ENCODE measurements at places on chromosomes 12 and 14.
A peak's percentile ranks its signal among the peaks of the same experiment; 100 is the strongest.

DNA sequence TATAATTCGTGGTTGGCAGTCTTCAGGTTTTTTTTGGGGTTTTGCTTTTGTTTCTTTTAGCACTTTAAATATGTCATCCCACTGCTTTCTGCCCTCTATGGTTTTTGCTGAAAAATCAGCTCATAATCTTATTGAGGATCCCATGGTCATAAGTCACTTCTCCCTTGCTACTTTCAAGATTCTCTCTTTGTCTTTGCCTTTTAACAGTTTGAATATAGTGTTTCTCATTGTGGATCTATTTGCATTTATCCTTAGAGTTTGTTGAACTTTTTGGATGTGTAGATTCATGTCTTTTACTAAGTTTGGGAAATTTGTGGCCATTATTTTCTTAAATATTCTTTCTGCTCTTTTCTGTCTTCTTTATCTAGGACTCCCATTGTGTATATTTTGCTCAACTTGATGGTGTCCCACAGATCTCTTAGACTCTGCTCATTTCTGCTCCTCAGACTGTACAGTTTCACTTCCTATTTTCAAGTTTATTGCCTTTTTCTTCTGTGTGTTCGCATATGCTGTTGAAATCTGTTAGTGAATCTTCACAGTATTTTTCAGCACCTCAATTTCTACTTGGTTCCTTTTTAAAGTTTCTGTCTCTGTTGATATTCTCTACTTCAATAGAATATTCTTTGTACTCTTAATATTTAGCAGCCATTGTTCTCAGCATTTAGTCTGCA lies 70.8 kb downstream of the WNK1 start:
- DNase-seq, result no peak

GRCh38 chr14:99515301-99516155 lies 34.3 kb downstream of the CCNK start:
- DNase-seq, result no peak

DNA sequence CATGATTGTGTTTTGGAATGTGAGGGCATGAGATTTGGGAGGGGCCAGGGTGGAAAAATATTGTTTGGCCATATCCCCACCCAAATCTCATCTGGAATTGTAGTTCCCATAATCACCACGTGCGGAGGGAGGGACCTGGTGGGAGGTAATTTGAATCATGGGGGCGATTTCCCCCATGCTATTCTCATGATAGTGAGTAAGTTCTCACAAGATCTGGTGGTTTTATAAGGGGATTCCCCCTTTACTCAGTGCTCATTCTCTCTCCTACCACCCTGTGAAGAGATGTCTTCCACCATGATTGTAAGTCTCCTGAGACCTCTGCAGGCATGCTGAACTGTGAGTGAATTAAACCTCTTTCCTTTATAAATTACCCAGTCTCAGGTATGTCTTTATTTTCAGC lies 15.7 kb downstream of the OR10P1 start:
- no peak for DNase-seq

- DNase-seq, result no peak
Observed at GRCh38 chr12:93974252-93974651, 174.1 kb upstream of the PLXNC1 start.

DNA sequence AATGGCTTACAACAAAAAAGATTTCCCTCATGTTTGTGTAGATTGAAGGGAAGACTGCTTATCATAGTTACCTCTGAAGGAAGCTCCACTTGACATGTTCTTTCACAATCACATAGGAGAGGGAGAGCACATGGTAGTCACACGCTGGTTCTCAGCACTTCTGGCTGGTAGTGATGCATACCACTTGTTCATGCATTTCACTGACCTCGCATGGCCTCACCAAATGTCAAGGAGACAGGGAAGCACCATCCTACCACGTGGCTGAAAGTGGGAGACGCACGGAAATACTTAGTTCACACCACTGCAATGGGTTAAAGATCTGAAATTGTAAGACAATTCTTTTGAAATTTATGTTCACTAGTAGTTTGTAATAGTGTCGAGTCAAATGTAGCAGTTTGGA lies 74.0 kb downstream of the PDE3A start:
- no peak for DNase-seq

DNA sequence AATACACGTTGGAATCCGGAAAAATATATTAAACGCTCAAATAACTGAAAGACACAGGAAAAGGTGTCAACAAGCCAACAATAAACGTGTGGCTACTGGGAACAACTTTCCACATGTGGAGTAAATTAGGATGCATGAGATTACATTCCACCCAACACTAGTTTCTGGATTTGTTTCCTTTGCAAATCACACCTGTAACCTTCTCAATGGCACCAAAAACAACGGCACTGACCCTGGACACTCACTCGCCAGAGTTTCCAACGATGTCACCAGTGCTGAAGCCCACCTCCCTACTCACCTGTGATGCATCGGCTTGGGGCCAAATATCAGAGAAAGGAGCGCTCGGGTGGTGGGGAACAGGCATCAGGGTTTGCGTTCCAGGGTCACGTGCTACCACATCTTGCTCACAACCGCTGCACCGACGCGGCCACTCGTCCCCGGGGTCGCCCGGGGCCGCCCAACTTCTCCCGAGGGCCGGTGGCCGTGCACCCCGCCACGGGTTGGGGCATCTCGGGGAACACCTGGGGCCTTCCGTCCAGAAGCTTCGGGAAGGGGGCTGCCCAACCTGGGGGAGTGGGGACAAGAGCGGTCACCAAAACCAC lies 629 bp downstream of the PRDM4 start:
- DNase-seq, result peak; percentile 43

DNA sequence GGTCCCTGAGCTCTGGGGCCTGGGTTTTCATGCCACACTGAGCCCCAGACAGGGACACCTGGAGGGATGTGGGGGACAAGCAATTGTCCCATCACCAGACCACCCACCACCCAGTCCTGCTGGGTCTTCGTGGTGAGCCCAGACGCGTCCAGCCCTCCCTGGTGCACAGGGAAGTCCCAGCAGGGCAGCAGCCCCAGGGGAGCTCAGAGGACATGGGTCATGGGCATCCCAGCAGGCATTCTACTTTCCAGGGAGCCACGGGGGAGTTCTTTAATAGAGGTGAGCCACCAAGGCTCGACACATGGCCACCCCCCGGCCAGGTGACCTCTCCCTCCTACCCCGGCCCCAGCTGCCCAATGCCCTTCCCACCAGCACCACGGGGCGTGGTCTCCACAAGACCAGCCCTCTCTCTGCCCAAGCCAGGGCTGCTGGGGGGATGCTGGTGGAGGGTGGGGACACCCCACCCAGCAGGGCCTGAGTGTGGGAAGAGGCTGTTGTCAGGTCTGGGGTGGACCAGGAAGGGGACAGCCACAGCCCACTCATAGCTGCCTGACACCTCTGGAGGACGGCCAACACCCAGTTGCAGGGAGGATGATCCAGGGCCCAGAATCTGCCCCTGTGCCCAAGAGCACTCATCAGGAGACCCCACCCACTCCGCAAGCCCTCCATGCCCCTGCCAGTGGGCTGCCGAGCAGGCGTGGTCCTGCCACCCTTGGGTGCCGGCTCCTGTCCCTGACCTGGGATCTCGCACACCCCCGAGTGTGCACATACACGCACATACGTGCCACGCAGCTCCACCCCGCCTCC lies 14.1 kb downstream of the AKT1 start:
- no peak for DNase-seq

DNA sequence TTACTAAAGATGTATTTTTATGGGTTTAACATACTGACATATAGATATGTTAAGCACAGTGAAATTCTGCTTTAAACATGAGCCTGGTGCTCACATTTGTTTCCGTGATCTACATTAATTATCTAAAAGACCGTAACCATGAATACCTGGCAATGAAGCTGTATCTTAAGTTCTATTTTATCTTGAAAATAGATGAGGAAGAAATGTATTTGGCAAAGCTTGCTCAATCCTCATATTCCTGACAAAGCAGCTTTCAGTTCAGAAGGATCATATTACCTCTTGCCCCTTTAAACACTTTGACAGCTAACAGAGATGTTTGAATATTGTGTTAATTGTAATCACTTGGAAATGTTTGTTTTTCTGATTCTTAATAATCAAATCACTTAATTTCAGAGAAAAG lies 9.8 kb downstream of the EPYC start:
- DNase-seq, result no peak

DNA sequence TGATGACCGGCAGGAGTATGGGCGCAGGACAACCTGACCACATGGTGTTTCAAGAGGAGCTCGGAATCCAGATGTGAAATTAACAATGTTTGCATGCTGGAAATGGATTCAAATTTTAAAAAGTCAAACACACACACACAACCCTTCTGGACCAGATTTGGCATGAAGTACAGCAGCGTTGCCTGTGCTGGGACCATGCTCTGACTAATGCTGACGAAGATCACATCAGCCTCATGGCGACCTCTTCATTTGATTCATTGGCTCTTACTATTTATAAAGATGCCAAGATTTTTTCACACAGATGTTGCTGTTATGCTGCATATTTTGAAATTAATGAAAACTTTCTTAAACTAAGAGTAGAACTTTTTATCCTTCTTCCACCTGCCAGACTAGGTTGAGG lies 926.6 kb upstream of the TMEM132C start:
- no peak for DNase-seq

GRCh38 chr14:64114166-64114565 lies 180.0 kb downstream of the ESR2 start:
- no peak for DNase-seq

DNA sequence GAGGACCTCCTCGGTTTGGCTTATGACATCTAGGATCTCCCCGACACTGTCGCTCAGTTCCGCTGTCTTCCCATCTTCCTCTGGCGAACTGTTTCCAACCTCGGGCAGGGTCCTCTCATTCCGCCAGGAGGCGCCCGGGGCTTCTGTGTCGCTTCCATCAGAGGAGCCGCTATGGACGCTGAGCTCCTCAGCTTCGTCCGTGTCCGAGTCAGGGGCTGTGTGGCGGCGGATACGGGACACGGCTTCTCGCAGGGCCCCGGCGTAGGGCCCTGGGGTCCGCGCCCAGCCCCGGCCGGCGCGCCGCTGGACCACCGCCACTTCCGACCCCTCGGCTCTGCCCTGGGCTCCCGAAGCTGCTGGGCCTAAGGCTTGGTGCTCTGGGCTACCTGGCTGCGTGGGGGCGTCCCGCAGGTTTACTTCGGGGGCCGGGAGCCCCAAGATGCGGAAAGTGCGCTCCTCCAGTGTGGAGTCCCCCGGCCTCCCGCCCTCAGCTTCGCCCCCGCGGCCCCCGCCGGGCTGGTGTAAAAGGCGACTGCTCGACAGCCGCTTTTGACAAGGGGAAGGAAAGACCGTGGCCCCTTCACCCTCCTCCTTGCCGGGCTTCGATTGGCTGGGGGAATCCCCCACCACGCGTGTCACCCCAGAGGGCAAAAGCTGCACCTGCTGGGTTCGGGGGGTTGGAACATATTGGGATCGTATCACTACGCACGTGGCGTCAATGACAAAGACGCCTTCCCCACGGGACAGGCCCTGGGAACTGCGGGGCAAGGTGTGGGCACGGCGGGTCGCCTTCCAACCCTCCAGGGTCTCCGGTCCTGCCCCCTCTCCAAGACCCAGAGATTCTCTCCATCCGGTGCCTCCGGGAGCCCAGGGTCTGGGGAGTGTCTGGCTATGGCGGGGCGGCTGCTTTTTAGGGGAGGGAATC lies 2.1 kb downstream of the DDN start:
- peak; percentile 74 for DNase-seq

DNA sequence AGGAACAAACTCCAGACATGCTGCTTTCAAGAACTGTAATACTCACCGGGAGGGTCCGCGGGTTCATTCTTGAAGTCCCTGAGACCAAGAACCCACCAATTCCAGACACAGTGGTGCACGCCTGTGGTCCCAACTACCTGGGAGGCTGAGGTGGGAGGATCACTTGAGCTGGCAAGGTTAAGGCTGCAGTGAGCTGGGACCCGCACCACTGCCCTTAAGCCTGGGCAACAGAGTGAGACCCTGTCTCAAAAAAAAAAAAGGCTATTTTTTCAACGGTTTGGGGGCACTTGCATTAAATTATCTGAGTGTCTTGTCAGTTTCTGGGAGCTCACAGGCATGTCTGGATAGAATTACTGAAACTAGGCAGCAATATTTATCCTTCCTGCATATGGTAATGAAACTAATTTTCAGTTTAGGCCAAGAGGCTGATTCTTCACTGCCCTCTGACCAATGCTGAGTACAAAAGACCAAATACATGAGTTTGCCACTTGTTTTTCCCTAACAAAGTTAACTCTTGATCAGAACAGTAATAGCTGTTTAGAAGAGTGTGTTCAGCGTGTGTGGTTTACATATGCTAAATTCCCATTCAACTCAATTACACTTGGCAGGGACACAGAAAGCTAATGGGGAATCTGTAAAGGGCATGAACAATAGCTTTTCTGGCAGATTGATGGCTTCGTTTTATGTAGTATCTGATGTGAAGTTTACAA lies 65.8 kb upstream of the RASSF3 start:
- DNase-seq, result no peak

- no peak for DNase-seq
Observed at GRCh38 chr14:104510216-104510615, 69.3 kb upstream of the C14orf180 start.

DNA sequence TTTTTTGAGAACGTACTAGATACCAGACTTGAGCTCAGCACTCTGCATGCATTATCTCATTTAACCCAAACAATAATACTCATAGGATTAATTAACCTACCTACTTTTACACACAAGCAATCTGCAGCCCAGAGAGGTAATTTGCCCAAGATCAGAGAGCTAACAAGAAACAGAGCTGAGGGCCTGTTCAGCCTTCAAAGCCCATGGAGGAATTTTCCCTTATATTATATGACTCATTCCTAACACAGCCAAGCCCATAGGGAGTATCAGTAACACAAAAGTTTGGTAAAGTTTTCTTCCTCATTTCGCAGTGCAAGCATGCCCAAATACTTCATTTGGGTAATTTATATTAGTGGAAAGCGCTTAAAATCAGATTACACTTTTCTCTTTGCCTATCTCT lies 94.7 kb downstream of the GALC start:
- no peak for DNase-seq

DNA sequence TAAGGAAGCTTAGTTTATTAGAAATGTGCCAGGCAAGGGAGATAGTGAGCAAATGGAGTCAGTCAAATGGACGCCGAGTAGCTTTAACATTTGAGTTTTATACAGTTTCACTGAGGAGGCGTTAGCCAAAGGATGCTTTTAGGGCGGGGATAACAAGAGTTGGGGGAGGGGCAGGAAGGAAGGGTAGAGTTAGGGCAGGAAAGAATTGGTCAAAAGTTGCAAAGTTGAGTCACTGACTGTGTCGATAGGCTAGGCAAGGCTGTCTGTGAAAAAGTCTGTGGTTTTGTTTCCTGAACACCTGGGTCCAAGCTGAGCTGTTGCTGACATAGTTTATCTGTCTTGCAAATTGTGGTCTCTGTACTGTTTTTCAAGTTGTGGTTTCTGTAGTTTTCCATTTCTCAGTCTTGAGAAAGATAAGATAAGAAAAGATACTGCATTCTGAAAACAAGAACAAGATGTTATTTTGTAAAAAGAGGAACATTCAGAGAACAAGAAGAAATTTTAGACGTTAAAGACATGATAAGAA lies 62.6 kb upstream of the RESF1 start:
- DNase-seq, result peak; percentile 89

DNA sequence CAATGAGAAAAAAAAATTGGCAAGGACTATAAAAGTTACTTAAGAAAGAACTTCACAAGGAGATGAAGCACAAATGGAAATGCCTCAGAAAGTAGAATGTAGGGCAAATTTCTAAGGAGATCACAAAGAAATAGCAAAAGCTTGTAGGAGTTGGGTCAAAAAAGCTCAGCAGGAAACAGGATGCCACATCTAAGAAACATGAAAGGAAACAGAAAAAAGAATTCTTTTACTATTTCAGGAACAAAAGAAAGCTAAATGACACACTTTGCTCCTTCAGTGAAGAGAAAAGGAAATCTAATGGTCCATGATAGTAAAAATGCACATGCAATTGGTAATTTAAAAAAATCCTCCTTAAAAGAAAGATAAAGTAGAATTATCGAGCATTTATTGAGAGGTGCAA lies 452.1 kb upstream of the GARIN6 start:
- DNase-seq, result no peak

GRCh38 chr12:77968571-77968970 lies 137.9 kb downstream of the NAV3 start:
- no peak for DNase-seq
